ENCODE measurements at places on chromosomes 11 and 22.

GRCh38 chr11:92605667-92606066 is 363.8 kb upstream of the MTNR1B start:
- no peak for DNase-seq

GRCh38 chr11:58354727-58355126 is 4.1 kb downstream of the OR5B17 start:
- no peak for DNase-seq

- no peak for DNase-seq
Measured at GRCh38 chr11:66741153-66741552, 12.1 kb upstream of the SPTBN2 start.

DNA sequence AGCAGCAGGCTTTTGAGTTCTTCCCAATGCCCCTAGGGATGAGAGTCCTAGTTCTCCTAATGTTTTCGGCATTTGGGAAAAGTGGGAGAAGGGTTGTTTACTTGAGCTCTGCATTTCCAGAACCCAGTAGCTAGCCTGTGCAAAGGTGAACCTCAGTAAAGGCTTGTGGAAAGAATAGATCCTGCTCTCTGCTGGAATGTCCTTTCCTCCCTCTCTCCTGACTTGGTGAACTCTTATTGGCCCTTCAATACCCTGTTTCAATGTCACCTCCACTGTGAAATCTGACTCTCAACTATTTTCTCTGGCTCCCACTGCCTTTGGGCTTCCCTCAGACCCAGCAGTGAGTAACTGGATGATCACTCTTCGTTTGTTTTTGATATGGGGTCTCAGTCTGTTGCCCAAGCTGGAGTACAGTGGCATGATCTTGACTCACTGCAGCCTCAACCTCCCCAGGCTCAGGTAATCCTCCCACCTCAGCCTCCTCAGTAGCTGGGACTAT is 2.4 kb upstream of the UVRAG start:
- no peak for DNase-seq

DNA sequence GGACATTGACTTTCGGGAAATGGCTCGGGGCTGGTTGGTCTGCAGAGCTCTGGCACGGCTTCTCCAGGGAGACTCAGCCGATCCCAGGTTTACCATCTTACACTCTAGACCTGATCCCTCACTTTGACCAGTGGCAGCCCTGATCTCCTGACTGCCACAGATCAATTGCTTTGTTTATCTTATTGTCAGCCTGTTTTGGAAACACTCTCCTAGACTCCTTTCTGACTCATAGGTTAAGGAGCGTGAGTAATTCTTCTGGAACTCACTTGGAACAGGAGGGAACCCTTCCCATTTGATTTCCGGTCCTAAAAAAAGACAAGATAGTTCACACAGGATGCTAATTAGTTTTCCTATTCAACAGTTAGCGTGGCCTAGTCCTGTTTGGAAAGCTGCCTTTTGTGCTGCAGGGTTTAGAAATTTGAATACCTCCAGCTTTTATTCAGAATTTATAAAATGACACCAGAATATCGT is 16.0 kb upstream of the BMAL1 start:
- DNase-seq = no peak

- no peak for DNase-seq
Measured at GRCh38 chr11:45212566-45213315, 66.3 kb downstream of the PRDM11 start.

DNA sequence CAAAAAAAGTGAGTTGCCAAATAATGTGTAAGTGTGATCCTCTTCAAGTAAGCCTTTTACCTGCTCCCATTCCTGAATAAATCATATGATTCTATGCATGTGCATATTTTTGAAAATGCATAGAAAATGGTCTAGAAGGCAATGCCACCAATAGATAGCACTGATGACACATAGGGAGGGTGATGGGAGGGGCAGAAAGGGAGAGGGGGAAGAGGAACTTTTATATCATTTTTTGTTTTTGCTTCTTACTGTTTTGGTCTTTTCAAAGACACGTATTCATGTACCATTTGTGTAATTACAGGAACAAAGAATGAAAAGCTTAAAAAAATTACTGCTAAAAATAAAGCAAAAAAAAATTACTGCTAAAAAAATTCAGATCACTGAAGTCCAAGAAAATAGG is 60.8 kb downstream of the C11orf58 start:
- no peak for DNase-seq
